ENCODE measurements at places on chromosomes 16 and 17.
A peak's percentile ranks its signal among the peaks of the same experiment; 100 is the strongest.

- no peaks in the 10 kb centered on the region for H3K27me3 ChIP-seq
- H3K4me1 ChIP-seq, result no peaks in the 10 kb centered on the region
Measured at GRCh38 chr16:74463888-74464287, 42.6 kb upstream of the CLEC18B start.

DNA sequence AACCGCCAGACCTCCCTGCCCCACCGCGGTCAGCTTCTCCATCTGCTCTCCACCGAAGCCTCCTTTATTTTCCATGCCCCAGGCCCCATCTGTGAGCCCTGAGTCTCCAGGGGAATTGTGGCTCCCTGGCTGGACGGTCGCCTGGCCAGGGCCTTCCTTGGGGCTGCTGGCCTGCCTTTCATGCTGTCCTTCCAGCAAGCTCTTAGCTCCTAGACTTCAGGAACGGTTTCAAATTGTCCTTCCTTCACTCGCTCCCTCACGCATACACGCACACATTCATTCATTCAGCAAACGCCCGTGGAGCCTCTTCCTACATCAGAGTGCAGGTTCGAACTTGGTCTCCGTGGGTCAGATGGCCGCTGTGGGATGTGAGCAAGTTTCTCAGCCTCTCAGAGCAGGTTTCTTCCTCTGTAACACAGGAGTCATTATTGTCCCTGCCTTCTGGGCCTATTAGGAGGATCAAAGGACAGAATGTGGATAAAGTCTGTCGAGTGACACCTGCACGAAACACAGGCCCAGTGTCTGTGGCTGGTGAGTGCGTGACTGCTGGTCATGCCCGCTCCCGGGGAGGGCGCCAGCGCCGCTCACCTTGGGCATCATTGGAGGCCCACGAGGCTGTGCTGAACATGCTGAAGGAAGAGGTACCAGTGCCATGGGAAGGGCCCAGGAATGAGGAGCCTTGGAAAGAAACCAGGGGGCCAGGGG lies 18.7 kb upstream of the GSE1 start:
- no peaks in the 10 kb centered on the region for H3K4me1 ChIP-seq
- H3K27ac ChIP-seq, result no peak overlapping the region
- no peak for DNase-seq

DNA sequence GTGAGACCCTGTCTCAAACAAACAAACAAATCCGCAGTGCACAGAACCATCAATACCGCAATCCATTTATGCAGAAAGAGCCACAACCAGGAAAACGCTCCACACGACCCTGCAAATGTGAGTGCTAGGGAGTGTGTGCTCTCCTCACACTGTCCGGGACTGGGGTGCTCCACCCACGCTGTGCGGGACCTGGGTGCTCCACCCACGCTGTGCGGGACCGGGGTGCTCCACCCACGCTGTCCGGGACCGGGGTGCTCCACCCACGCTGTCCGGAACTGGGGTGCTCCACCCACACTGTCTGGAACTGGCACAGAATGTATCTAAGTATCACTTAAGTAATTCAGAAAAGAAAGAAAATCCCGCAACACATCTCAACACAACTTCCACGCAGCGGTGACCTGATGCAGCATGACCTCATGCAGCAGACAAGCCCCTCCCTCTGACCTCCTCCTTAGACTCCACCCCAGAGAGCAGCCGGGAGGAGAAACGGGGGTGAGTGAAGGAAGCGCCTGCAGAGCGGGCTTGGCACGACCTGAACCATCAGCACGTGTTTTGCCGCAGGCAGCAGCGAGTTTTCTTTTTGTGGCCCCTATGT lies 38.5 kb downstream of the ZNF276 start:
- H3K4me1 ChIP-seq, result peaks cover 12% of the 10 kb centered on the region
- H3K27ac ChIP-seq, result no peak overlapping the region
- H3K27me3 ChIP-seq, result no peaks in the 10 kb centered on the region

DNA sequence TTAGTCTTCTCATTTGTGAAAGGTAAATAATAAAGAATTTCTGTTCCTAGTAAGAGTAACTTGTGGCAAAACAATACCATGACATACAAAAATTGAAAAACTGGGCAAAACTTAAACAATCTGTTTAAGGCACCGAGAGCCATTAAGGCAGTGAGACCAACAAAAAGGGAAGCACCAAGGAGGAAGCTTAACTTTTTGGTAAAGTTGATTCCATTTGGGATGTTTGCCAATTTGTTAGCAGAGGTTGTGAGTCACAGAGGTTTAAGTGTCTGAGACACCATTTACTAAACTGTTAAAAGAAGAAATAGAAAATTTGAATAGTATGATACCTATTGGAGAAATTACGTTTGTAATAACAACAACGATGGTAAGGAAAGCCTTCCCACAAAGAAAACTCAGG lies 4.9 kb downstream of the SLC35G3 start:
- no peak overlapping the region for H3K4me3 ChIP-seq
- no peak overlapping the region for H3K27ac ChIP-seq
- no peaks in the 10 kb centered on the region for H3K4me1 ChIP-seq
- no peak for DNase-seq

GRCh38 chr17:28282596-28282995 lies 36.4 kb upstream of the TMEM97 start:
- no peak overlapping the region for H3K27ac ChIP-seq
- no peak for DNase-seq
- no peaks in the 10 kb centered on the region for H3K36me3 ChIP-seq
- no peak overlapping the region for H3K4me3 ChIP-seq
- no peaks in the 10 kb centered on the region for H3K4me1 ChIP-seq
- no peaks in the 10 kb centered on the region for H3K27me3 ChIP-seq

DNA sequence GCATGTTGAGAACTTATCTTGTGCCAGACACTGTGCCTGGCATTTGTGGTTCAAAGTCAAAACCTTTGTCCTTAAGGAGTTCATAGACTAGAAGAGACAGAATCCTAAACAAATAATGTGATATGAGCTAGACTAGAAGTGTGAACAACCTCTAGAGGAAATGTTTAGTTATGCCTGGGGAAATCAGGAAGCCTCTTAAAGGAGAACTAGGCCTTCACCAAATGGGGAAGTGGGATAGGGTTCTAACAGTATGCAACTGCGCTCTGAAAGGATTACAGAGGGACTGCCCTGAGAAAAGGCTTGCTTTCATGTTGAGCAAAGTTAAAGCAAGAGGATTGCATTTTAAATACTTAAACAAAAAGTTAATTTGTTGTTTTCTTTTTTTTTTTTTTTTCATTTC lies 4.9 kb downstream of the RUNDC1 start:
- no peaks in the 10 kb centered on the region for H3K27me3 ChIP-seq
- peaks cover 14% of the 10 kb centered on the region for H3K4me1 ChIP-seq
- peaks cover 48% of the 10 kb centered on the region for H3K36me3 ChIP-seq
- no peak overlapping the region for H3K4me3 ChIP-seq

- peaks cover 4% of the 10 kb centered on the region for H3K4me1 ChIP-seq
- peak overlapping the region; percentile 55 for H3K4me3 ChIP-seq
- no peaks in the 10 kb centered on the region for H3K27me3 ChIP-seq
- DNase-seq, result peak; percentile 70
- H3K27ac ChIP-seq, result peak overlapping the region; percentile 88
- H3K36me3 ChIP-seq, result peaks cover 12% of the 10 kb centered on the region
Measured at GRCh38 chr16:79598348-79599181, 2.0 kb downstream of the MAF start.

DNA sequence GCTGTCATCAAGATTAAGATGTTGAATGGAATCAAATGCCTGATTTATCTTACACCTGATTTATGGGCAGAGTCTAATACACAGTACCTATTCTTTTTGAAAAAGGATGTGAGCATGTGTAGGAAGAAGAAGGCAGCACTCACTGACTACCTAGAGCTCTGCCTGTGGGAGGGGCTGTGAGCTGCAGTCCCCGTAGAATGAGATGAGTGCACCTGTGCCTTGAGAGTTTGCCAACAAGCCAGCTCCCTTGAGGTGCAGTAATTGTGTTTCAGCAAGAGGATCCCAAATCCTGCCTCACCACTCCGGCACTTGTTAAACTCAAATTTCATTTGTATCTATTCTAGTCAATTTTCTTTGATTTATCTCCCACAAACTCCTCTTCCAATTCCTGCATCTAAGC lies 46.0 kb downstream of the CDH11 start:
- H3K36me3 ChIP-seq, result no peaks in the 10 kb centered on the region
- H3K27ac ChIP-seq, result no peak overlapping the region
- H3K4me3 ChIP-seq, result no peak overlapping the region
- DNase-seq, result no peak
- no peaks in the 10 kb centered on the region for H3K4me1 ChIP-seq
- no peaks in the 10 kb centered on the region for H3K27me3 ChIP-seq

- no peak overlapping the region for H3K4me3 ChIP-seq
- H3K27ac ChIP-seq, result peak overlapping the region; percentile 57
- H3K4me1 ChIP-seq, result no peaks in the 10 kb centered on the region
- no peak for DNase-seq
- H3K36me3 ChIP-seq, result no peaks in the 10 kb centered on the region
Measured at GRCh38 chr17:57925361-57925990, 29.7 kb downstream of the CUEDC1 start.

GRCh38 chr16:9060225-9060624 lies 31.2 kb upstream of the HAPSTR1 start:
- no peaks in the 10 kb centered on the region for H3K4me1 ChIP-seq
- H3K27me3 ChIP-seq, result no peaks in the 10 kb centered on the region
- DNase-seq, result no peak
- no peak overlapping the region for H3K4me3 ChIP-seq
- no peak overlapping the region for H3K27ac ChIP-seq
- no peaks in the 10 kb centered on the region for H3K36me3 ChIP-seq

- no peaks in the 10 kb centered on the region for H3K27me3 ChIP-seq
- peak; percentile 53 for DNase-seq
- no peaks in the 10 kb centered on the region for H3K4me1 ChIP-seq
- H3K27ac ChIP-seq, result peak overlapping the region; percentile 69
Measured at GRCh38 chr16:4328046-4328781, 12.3 kb downstream of the GLIS2 start.

GRCh38 chr17:57045868-57046704 lies 39.0 kb upstream of the AKAP1 start:
- H3K27ac ChIP-seq, result no peak overlapping the region
- H3K36me3 ChIP-seq, result no peaks in the 10 kb centered on the region

GRCh38 chr17:2020721-2021120 lies 4.4 kb downstream of the RTN4RL1 start:
- DNase-seq, result no peak
- peaks cover 27% of the 10 kb centered on the region for H3K4me1 ChIP-seq
- H3K27ac ChIP-seq, result no peak overlapping the region
- H3K27me3 ChIP-seq, result no peaks in the 10 kb centered on the region
- H3K36me3 ChIP-seq, result no peaks in the 10 kb centered on the region

Data from Peyer's patch (tissue), 4 donors.